ENCODE measurements at places on chromosomes 1 and 21. TPM values are rescaled to one million over a fixed set of nuclear protein-coding genes. Genes with fewer than 3 reads are reported as not detected.

The ZFYVE9 gene
- 9.8 TPM for polyA plus RNA-seq

The CFAP74 gene
- polyA plus RNA-seq = 1.7 TPM

DNA sequence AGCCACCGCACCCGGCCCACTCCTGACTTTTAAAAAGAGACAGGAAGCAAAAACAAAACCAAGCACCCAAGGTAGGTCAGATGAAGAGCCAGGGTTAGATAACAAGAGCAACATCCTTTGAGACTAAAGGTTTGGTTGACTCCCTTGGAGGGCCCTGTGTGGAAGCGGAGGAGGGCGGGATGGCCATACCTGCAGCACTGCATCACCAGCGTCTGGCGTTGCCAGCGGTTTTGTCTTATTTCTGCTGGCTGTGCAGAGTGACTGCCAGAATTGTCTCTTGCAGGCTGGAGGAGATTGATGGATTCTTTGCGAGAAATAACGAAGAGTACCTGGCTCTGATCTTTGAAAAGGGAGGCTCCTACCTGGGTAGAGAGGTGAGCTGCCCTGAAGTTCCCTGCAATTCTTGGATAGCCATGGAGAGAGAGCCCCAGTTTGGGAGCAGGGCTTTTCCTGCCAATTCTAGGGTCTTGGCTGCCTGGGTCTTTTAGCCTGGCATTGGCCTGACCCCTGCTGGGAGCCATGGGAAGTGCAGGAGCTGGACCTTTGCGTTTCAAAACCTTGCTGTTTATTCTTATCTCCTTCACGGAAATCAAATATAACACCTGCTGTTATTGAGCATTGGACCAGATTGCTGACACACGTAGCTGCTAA lies 24.0 kb downstream of the QSOX1 start:
- peak; percentile 69 for DNase-seq

GRCh38 chr1:118209648-118210047 lies 24.6 kb upstream of the SPAG17 start:
- DNase-seq = no peak

GRCh38 chr1:203038217-203038741 lies 12.0 kb downstream of the PPFIA4 start:
- peak; percentile 65 for DNase-seq

- no peak for DNase-seq
Measured at GRCh38 chr1:115714572-115715141, 53.9 kb downstream of the CASQ2 start.
